SHP77 treated with DMSO at 0.1 percent for 48 hours (cell line): ENCODE measurements at places on chromosomes 3 and 15.

- no peak for DNase-seq
Measured at GRCh38 chr3:44954962-44955361, 21.0 kb downstream of the ZDHHC3 start.

DNA sequence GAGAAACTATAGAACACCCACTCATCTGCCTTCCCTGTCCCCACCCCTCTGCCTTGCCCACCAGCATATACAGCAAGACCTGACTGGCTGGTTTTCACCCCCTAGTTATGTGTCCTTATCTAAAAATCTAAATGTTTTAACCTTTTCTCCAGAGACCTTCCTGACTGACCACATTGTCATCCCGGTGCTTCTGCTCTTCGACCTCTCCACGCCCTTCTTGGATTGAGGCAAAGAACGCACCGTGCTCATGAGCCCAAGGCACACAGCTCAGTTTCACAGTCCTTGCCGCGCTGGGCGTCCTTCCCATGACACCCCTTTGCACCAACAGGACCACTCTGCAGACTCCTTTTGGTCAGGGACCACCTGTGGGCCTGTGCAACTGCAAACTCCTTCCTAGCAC is 62.7 kb downstream of the B3GNT5 start:
- no peak for DNase-seq

DNA sequence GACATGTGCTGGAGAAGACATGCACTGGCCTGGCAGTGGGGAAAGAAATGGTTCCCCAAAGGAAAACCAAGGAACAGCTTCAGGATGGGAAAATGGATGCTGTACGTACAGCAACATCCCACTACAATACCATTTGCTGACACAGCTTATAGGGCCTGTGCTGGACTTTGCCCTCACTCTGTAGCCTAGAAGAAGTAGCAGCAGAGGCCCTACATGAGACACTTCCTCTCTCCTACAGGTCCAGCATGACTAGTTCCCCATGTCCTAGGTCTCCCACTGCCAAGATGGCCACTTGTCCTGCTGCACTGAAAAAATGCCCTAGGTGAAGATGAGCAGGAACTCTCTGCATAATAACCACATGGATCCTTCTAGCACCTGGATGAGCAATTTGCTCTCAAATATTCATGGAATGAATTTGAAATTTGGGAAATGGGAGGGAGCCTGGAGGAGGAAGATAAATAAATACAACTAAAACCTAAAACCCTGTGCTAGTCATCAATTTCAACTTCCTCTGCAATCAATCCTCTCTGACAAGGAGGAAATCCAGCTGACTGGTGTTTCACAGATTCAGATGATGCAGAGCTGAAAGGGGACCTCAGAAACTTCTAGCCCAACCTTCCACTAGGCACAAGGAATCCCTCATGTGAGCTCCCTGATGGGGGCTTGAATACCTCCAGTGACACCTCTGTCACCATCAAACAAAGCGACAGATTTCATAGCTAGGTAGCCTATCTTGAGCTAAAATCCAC is 514.3 kb upstream of the PPP2R3A start:
- no peak for DNase-seq

DNA sequence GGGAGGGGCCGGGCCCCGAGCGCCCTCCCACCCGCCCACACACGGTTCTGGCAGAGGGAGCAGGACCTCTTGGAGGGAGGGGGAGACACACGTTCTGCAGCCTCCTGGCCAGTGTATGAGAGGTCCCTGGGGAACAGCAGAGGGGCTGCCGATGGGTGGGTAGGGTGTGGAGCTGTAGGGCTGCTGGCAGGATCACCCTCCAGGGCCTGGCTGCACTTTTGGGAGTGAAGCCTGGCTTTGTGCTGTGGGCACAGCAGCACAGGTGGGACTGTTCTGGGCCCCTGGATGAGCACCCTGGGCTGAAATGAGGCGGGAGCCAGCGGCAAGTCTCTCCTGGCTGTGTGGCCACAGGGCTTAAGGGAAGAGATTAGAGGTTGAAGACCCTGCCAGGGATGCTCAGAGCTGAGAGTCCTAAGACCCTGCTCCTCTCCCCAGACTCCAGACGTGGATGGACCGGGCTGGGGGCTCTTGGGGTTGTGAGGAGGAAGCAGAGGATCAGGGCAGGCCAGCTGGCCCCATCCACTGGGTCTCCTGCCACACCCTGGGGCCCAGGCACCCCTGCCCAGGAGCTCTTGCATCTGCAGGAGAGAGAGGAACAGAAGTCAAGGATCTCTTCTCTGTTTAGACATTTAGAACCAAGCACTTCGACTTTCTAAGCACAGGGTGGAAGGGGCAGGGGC is 45.2 kb downstream of the RGMA start:
- no peak for DNase-seq

- no peak for DNase-seq
Measured at GRCh38 chr3:43477600-43477999, 144.2 kb downstream of the ANO10 start.
